ENCODE measurements at places on chromosomes 13 and 19. TPM values are rescaled to one million over a fixed set of nuclear protein-coding genes. Genes with fewer than 3 reads are reported as not detected.

The CEACAM5 gene
- not detected for total RNA-seq

The FUT2 gene
- not detected for total RNA-seq

The TMPRSS9 gene
- total RNA-seq: 0.15 TPM

The TSSK6 gene
- total RNA-seq: 1.3 TPM

The SLC25A41 gene
- 0.20 TPM for total RNA-seq

The KL gene
- total RNA-seq: 0.05 TPM

The NAPSA gene
- total RNA-seq: 0.27 TPM

- DNase-seq: no peak
Measured at GRCh38 chr19:47776568-47776967, 1.9 kb upstream of the SELENOW start.

- no peak for DNase-seq
Measured at GRCh38 chr19:44814517-44814916, 5.6 kb downstream of the BCAM start.

DNA sequence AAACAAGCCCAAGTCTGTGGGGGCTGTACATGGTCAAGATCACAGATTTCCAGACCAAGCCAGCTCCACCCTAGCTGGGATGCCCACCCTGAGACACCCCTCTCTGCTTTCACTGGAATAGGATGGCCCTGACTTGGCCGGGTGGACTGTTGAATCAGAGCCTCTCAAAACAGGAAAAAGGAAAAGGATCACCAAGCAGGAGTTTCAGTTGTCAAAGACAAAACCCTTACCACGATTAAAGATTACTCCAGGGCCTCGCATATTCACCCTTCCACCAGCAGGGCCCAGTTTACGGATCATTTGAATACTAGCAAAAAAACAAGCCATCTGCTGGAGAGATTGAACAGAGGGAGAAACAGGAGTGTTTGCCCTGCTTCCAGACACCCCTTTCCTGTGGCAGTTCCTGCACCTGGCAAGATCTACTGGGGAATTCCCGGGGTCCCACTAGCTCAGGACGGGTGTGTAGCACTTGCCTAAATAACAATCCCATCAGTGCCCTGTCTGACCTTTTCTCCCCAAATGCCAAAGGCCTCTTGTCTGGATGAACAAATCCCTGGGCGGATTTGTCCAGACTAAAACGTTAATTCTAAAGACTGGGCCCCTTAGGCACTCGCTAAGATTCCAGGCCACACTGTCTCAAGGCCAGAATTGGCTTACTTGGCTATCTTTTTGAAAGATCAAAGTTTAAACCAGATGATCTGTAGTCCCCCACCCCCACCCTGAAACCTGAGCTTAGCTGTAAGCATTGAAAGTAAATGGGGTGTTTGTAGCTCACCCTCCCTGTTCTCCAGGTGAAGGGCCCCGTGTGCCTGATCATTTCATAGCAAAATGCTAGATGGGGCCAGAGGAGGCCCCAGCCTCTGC lies 38.4 kb downstream of the ACTN4 start:
- no peak for DNase-seq

DNA sequence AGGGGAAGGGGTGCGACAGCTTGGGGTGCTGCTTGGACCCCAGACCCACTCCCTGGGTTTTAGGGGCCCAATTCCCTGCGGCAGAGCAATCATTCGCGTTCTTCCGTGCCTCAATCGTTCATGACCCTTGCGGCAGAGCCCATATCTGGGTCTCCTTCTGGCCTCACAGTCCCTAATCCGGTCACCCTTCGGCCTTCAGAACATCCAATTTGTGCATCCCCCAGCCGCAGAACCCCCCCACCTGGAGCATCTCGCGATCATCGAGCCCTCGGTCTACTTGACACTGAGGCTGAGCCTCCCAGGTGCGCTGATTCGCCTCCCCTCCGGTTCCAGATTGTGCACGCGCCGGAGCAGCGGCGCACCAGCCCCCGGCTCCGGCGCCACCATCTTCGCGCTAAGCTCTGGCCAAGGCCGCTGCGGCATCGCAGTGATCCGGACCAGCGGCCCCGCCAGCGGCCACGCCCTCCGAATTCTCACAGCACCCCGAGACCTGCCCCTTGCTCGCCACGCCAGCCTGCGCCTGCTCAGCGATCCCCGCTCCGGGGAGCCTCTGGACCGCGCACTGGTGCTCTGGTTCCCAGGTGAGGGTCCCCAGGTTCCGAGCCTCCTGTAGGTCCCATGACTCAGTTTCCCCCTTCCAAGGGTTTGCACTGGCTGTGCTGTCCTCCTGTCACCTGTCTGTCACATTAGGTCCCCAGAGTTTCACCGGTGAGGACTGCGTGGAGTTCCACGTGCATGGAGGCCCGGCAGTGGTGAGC lies 501 bp downstream of the GTPBP3 start:
- DNase-seq: no peak

DNA sequence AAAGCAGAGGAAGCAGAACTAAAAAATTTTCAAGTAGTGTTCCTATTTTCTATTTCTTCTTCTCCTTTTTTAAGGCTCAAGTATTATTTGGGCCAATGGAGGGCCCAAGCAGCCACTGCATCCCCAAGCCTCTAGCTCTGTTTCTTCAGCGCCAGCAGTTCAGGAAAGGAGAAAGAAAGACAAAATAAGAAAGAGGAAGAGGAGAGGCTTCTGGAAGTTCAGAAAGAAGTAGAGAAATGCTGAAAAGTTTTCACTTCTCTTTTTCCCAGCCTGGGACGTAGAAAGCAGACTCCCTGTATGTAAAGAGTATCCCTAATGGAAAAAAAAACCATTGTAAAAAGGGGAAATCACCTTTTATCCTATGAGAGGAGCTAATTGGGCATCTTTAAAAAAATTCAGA lies 165.5 kb upstream of the KLF12 start:
- DNase-seq: no peak

DNA sequence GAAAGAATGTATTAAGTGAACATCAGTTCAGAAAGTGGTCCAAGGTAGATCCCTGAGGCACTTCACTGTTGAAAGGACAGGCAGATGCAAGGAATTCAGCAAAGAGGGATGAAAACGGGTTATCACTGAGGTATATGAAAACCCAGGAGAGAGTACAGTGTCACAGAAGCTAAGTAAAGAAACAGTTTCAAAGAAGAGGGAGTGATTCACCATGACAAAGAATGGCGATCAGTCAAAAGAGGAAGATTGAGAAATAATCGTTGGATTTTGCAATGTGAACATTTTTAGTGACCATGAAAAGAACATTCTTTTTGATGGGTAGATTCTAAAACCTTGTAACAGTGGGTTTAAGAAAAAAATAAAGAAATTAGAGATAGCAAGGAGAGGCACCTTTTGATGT lies 99.3 kb downstream of the EPSTI1 start:
- DNase-seq: no peak

GRCh38 chr13:30696278-30697176 lies 38.8 kb upstream of the ALOX5AP start:
- DNase-seq: no peak

GRCh38 chr13:113630296-113630695 lies 27.7 kb downstream of the ATP4B start:
- peak; percentile 72 for DNase-seq

GRCh38 chr19:1746401-1747284 lies 6.7 kb upstream of the ONECUT3 start:
- no peak for DNase-seq

GRCh38 chr13:94343243-94343585 lies 136.3 kb downstream of the DCT start:
- no peak for DNase-seq

- DNase-seq: no peak
Measured at GRCh38 chr13:80989747-80990146, 648.8 kb upstream of the SPRY2 start.

GRCh38 chr19:47633996-47634395 lies 25.1 kb downstream of the BICRA start:
- no peak for DNase-seq

- no peak for DNase-seq
Measured at GRCh38 chr19:48806518-48806817, 4.4 kb downstream of the BCAT2 start.

DNA sequence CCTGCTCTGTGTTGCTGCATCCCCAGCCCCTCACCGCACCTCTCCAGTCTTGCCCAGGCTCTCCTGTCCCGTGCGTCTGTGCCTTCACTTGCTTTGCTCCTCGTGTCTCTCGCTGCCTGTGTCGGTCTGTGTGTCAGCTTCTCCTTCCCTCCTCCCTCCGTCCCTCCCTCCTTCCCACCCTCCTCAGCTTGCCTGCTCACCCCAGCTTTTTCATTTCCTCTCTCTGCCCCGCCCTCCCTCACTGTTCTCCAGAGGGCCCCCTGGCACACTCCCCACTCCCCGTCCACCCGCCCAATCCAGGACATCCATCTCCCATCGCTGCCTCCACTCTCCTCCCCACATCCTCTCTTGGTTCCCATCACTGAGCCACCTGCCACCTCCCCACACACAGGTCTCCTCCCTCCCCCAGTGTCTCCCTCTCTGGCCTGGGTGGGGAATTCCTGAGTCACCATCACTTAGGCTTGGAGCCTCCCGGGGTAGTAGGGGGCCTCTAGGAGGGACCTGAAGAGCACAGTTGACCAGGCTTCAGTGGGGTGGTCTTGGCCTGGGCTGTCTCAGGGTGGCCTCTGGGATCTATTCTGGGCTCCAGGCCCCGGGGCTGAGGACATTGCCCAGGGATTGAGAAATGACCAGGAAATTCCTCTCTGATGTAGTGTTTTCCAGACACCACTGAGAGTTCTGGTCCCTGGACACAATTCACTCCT lies at the start of gene PTGIR:
Gene PTGIR (minus strand): TSS at position 132 of the 704 bp plus-strand sequence. CDS start 864 bp downstream, outside the sequence.
- no peak for DNase-seq

DNA sequence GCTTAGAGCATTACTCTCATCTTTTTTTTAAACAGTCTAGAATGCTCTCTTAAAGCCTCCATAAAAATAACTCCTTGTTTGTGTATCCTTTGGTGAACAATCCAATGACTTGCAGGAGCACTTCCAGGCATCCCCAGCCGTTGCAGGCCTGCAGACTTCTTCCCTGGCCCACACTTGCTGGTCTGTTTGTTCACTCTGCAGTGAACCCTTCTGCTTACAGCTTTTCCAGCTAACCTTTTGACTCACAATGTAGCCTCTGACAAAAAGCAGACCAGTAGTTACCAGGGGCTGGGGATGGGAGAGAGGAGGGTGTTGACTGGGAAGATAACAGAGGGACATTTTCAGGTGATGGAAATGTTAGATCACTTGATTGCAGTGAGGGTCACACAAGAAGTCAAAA lies 9.1 kb downstream of the GPR42 start:
- no peak for DNase-seq

DNA sequence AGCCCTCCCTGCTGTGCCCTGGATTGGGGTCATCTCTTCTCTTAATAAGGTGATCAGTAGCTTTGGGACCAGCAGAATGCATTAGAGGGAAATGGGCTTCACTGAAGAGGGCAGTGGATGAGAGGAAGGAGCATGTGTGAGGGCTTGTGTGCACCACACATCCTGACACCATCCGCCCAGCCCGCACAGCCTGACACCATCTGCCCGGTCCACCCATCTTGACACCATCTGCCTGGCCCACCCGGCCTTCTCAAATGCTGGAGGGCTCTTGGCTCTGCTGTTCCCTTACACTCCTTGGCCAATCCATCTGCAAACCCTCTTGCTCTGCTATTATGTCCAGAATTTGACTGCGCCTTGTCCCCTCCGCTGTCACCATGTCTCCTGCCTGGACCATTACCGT lies 41.8 kb downstream of the BICRA start:
- no peak for DNase-seq
